ENCODE measurements at places on chromosomes 1 and 21. TPM values are rescaled to one million over a fixed set of nuclear protein-coding genes. Genes with fewer than 3 reads are reported as not detected.

PIK3R3 gene
- 4.0 TPM for total RNA-seq

HFM1 gene
- total RNA-seq: not detected

DNA sequence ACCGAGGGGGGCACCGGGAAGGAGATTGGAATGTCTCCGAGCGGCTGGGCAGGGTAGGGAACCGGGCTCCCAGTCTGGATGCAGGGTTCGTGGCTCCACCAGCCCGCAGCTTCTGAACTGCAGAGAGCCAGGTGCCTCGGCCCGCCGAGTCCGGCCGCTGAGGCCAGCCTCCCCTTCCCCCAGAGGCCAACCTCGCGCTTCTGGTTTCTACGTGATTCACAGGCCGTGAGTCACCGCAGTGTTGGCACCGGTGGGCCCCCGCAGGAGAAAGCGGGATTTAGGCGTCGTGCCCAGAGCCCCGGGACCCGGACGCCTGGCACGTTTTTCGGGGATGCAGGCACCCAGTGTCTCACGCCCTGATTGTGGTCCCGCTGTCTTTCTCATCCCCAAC is 458 bp downstream of the CRABP2 start:
- DNase-seq: peak; percentile 73

PPM1J gene
- total RNA-seq: 4.0 TPM

GRCh38 chr1:43251024-43251423 is 18.8 kb upstream of the TMEM125 start:
- DNase-seq: no peak

- peak; percentile 27 for DNase-seq
Observed at GRCh38 chr1:216705676-216706075, 17.6 kb downstream of the ESRRG start.

DNA sequence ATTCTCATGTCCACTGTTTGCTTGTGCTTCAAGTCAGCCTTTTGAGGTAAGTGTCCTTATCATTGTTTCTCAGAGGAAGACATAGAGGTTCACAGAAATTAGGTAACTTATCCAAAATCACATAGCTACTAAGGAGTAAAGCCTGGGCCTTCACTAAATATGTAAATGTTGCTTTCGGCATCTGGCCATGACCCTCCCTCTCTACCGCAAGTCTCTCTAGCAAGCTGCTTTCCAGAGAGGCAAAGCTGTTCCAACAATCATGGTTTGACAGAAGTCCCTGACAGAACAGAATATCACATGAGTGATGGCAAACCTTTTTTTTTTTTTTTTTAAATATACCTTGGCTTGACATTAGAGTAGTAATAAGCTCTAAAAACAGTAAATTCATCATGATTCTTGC is 94.5 kb upstream of the F3 start:
- no peak for DNase-seq

HES3 gene
- total RNA-seq: not detected

DPT gene
- total RNA-seq: not detected

PTPRF gene
- total RNA-seq: 202 TPM

OR2L5 gene
- not detected for total RNA-seq

BCAR3 gene
- total RNA-seq: 26.2 TPM

DNA sequence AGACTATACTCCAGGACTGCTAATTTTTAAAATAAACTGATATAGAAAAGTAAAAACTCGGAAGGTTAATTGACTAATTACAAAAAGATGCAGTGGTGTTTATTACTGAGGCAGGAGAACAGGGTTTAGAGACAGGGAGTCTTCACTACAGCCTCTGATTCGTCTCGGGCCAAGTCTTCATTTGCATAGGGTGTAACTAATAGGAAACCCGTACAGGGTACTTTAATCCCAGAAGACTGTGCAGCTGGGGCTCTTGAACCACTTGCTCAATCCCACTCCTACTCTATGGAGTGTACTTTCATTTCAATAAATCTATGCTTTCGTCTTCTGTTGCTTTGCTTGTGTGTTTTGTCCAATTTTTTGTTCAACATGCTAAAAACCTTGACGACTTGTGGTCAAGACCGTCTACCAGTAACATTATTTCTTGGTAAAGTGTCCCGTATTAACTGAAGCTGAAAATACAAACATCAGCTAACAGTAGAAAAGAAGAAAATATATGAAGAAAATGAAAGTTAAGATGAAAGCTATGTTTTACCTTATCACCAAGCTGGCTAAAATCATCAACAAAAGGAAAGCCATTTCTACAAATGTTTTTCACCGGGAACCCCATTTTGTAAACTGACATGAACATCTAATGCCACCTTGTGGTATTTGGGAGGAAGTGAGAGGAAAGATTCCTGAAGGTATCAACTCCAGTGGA is 8.0 kb downstream of the SDHB start:
- peak; percentile 67 for DNase-seq

DNA sequence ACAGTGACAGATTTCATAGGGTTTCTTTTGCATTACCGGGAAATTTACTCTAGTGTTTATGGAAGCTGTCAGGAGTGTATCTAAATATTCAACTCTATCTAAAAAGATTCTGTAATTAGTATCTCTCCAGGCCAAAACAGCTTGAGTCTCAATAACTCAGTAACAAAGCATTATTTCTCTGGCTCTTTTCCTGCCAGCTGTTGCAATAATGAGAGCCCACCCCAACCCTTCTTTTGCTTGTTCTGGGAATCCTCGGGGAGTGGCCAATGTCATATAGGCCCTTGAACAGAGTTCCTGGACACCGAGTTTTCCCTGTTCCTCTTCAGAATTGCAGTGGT is 120.1 kb upstream of the SGIP1 start:
- DNase-seq: no peak

All from bronchial epithelial cell (primary cell).